ENCODE measurements at places on chromosomes 7 and 10.

DNA sequence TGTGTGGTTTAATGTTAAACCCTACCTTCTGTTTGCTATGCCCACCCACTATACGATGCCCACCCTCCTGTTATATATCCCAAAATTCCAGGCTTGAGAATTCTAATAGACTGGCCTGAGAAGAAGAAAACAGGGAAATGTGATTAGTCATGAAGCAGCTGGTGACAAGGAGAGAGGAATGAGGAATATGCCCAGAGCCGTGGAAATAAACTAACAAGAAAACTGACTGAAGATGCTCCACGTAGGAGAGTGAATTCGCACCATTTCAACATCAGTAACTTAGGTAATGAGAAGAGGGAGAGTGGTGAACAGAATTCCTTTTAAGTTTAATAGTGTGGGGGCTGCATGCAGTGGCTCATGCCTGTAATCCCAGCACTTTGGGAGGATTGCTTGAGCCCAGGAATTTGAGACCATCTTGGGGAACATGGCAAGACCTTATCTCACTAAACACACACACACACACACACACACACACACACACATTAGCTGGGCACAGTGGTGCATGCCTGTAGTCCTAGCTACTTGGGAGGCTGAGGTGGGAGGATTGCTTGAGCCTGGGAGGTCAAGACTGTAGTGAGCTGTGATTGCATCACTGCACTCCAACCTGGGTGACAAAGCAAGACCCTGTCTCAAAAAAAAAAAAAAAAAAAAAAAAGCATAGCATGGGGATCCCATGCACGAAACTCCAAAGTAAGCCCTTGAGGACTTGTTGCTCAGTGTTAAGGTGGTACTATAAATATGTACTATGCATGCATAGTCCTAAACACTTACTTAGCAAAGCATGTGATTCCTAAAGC is 16.1 kb upstream of the SYPL1 start:
- no peak overlapping the region for H3K27ac ChIP-seq
- H3K27me3 ChIP-seq, result no peaks in the 10 kb centered on the region
- H3K4me1 ChIP-seq, result no peaks in the 10 kb centered on the region
- no peak for DNase-seq
- H3K36me3 ChIP-seq, result no peaks in the 10 kb centered on the region

DNA sequence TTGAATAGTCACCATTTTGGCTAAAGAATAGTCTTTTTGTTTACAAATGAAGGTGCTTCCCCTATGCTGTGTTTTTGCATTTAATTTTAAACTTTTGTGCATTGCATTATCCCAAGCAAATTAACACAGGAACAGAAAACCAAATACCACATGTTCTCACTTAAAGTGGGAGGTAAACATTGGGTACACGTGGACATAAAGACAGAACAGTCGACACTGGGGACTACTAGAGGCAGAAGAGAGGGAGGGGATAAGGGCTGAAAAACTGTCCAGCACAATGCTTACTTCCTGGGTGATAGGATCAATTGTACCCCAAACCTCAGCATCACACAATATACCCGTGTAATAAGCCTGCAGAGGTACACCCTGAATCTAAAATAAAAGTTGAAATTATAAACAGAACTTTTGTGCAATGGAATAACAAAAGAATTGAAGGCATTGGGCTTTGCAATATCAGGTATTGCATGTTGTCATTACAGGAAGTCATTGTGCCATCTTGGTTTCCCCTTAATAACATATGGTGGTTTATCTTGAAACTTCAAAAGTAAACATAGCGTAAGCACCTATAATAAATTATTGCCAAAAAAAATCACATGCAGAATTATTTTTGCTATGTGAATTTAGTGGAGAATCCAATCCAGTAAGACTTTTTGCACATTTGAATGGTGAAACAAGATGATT is 16.1 kb downstream of the ADD3 start:
- H3K27ac ChIP-seq, result no peak overlapping the region
- H3K27me3 ChIP-seq, result no peaks in the 10 kb centered on the region
- H3K4me1 ChIP-seq, result peaks cover 2% of the 10 kb centered on the region
- no peaks in the 10 kb centered on the region for H3K36me3 ChIP-seq
- H3K4me3 ChIP-seq, result no peak overlapping the region

DNA sequence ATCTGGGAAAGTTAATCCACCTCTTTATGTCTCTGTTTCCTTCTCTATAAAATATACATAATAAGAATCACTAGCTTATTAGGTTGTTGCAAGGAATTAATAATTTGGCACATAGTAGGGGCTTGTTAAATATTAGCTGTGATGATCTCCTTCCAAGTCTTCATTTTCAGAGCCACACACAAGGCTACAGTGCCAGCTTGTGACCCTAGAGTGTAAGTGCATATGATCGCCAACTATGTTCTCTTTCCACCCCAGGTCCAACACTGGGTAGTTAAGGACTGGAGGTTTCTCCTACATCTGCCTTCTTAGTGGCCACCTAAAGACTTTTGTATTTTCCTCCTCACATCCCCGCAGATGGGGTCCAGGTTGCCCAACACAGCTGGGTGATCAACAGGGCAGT is 17.9 kb upstream of the ACSM6 start:
- no peak overlapping the region for H3K4me3 ChIP-seq
- DNase-seq, result no peak
- H3K27ac ChIP-seq, result no peak overlapping the region
- no peaks in the 10 kb centered on the region for H3K4me1 ChIP-seq
- no peaks in the 10 kb centered on the region for H3K27me3 ChIP-seq
- no peaks in the 10 kb centered on the region for H3K36me3 ChIP-seq

DNA sequence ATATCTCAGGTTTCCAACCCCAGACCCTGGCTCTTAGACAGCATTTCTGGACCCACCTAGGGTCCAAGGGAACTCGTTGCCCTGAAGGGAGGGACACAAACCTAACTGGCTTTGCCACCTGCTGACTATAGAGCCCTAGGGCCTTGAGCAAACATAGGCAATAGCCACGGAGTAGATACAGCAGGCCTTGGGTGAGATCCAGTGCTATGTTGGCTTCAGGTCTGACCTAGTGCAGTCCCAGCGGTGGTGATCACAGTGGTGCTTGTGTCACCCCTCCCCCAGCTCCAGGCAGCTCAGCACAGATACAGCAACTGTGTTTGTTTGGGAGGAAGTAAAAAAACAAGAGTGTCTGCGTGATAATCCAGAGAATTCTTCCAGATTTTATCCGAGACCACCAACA is 9.7 kb upstream of the TNKS2 start:
- no peaks in the 10 kb centered on the region for H3K27me3 ChIP-seq
- H3K4me3 ChIP-seq, result no peak overlapping the region
- H3K4me1 ChIP-seq, result no peaks in the 10 kb centered on the region
- no peak overlapping the region for H3K27ac ChIP-seq

- peaks cover 15% of the 10 kb centered on the region for H3K4me1 ChIP-seq
- no peak for DNase-seq
- H3K27ac ChIP-seq, result no peak overlapping the region
- H3K4me3 ChIP-seq, result no peak overlapping the region
These were observed 201.1 kb downstream of the WDR37 start for GRCh38 chr10:1257274-1257673.

- peaks cover 1% of the 10 kb centered on the region for H3K4me1 ChIP-seq
- no peaks in the 10 kb centered on the region for H3K27me3 ChIP-seq
- DNase-seq, result no peak
- no peak overlapping the region for H3K4me3 ChIP-seq
These were observed 169.5 kb downstream of the SNX13 start for GRCh38 chr7:17770710-17771375.

- no peaks in the 10 kb centered on the region for H3K27me3 ChIP-seq
- DNase-seq, result no peak
- H3K4me1 ChIP-seq, result peaks cover 12% of the 10 kb centered on the region
- H3K27ac ChIP-seq, result no peak overlapping the region
These were observed 325.1 kb downstream of the GALNT17 start for GRCh38 chr7:71457021-71457420.

DNA sequence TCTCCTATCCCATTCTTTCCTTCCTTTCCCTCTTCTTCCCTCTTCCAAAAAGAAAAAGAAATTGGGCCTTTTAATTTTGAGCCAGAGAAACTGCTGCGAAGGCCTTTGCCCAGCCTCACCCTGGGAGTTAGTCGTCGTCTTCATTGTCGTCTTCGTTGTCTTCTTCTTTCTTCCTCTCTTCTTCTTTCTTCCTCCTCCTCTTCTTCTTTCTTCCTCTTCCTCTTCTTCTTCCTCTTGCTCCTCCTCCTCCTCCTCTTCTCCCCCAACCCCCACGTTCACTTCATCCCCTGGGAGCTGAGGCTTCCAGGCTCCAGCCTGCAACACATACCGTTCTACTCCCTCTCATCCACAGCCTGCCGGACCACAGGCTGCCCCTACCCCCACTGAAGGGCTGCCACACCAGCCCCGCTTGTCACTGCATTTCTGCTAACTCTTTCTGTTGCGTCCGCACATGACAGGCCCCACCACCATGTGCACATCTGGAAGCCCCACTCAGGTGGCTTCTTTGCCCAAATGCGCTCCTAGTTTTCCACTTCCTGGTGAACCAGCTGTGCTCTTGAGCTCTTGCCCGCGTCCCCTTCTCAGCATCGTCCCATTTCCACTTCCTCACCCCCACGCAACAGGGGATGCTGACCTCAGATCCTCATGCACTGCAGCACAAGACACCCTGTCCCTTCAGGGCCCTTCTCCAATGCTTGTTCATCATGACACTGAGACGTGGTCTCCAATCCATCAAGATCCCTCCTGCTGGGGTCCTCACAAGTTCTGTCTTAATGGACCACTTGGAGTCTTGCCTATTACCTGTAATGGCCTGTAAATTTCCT is 94.9 kb upstream of the SH2B2 start:
- no peak for DNase-seq
- H3K4me3 ChIP-seq, result no peak overlapping the region
- no peak overlapping the region for H3K27ac ChIP-seq
- no peaks in the 10 kb centered on the region for H3K27me3 ChIP-seq

- peak overlapping the region; percentile 93 for H3K4me3 ChIP-seq
- no peaks in the 10 kb centered on the region for H3K27me3 ChIP-seq
- peak; percentile 53 for DNase-seq
These were observed 732 bp downstream of the FAS start for GRCh38 chr10:88991161-88991898.

DNA sequence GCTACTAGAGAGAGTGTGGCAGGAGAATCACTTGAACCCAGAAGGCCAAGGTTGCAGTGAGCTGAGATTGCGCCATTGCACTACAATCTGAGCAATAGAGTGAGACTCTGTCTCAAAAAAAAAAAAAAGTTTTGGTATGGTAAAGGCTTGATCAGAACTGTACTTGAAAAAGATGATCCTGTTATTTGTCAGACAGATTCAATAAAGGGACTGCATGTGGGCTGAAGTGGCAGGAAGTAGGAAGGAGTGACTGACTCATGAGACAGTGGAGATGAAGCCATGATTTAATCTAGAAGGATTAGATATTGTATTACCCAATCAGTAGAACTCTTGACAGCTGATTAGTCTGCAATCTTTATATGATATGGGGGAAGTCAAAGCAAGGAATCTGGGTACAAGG is 2.7 kb upstream of the TMEM254 start:
- H3K27me3 ChIP-seq, result no peaks in the 10 kb centered on the region
- no peaks in the 10 kb centered on the region for H3K4me1 ChIP-seq
- no peak overlapping the region for H3K4me3 ChIP-seq
- no peak for DNase-seq
- H3K36me3 ChIP-seq, result no peaks in the 10 kb centered on the region
- no peak overlapping the region for H3K27ac ChIP-seq

- no peaks in the 10 kb centered on the region for H3K4me1 ChIP-seq
- DNase-seq, result no peak
- H3K27ac ChIP-seq, result no peak overlapping the region
- H3K27me3 ChIP-seq, result no peaks in the 10 kb centered on the region
- H3K4me3 ChIP-seq, result no peak overlapping the region
These were observed 8.8 kb downstream of the TM9SF3 start for GRCh38 chr10:96578022-96578421.

DNA sequence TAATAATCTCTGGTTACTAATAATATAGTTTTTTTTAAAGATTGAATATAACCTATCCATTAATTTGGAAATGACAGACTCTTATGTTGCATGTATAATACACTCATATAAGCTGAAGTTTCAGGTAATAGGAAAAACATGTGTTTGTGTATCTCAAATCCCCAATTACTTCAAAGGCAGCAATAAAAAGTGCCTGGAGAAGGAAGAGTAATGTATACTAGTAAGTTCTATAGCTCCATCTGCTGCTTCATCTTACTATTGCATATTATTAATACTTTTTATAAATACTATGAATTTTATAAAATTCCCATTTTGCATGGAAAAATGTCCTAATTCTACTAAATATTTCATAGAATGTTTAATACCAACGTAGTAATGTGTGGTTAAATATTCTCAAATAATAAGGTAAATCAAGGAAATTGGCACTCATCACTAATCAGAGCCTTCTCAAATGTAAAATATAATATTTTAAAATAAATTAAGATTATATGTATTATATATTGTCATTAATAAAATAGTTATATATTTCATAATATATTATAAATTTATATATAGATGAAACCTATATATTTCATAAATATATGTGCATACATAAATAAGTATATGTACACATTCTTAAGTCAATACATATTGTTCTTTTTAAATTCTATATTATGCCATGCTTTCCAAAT is 311.9 kb downstream of the HGF start:
- DNase-seq, result no peak
- H3K4me1 ChIP-seq, result no peaks in the 10 kb centered on the region
- H3K4me3 ChIP-seq, result no peak overlapping the region
- H3K27ac ChIP-seq, result no peak overlapping the region
- no peaks in the 10 kb centered on the region for H3K36me3 ChIP-seq

GRCh38 chr10:114261076-114261475 is 22.0 kb downstream of the VWA2 start:
- no peaks in the 10 kb centered on the region for H3K27me3 ChIP-seq
- no peaks in the 10 kb centered on the region for H3K36me3 ChIP-seq
- DNase-seq, result no peak
- H3K4me3 ChIP-seq, result no peak overlapping the region

- H3K4me3 ChIP-seq, result no peak overlapping the region
- H3K27me3 ChIP-seq, result no peaks in the 10 kb centered on the region
- no peak overlapping the region for H3K27ac ChIP-seq
These were observed 1233.2 kb upstream of the AUTS2 start for GRCh38 chr7:68364886-68365625.

DNA sequence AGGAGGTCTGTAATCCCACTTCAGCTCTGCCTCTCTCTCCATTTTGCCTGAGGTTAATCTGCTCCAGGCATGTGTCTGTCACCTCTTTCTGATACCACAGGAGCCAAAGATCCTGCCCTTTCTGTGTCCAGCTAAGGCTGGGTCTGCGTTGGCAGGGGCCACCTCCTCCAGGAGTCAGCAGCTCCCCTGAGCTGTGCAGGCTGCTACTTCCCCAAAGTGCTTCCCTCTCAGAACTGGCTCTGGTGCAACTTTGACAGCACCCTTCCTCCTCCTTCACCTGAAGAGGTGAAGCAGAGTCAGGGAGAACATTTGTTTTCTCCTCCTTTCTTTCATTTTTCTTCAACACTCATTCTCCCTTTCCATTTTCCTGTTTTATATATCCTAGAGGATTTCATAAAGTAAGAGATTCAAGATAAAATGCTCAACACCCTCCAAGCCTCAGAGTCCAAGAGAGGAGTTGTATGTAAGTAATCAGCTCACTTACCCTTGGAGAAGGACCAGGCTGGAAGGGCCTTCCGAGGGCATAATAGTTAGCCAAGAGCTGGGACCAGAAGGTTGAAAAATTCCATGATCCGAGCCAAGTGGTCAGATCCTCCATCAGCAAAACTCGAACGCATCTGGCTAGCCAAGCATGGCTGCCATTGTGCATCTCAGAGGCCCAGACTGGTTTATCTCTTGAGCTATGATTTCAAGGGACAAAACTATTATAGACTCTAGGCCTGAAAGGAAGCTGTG is 257.3 kb downstream of the PTEN start:
- no peaks in the 10 kb centered on the region for H3K4me1 ChIP-seq
- no peak overlapping the region for H3K4me3 ChIP-seq
- no peak for DNase-seq
- H3K36me3 ChIP-seq, result no peaks in the 10 kb centered on the region

- no peak overlapping the region for H3K4me3 ChIP-seq
- no peaks in the 10 kb centered on the region for H3K27me3 ChIP-seq
- DNase-seq, result no peak
These were observed 69.3 kb downstream of the CSTF2T start for GRCh38 chr10:51629934-51630639.
